ENCODE measurements at places on chromosomes 4 and X.

GRCh38 chr4:187077744-187078401, 354.2 kb upstream of the FAT1 start:
- DNase-seq = no peak

DNA sequence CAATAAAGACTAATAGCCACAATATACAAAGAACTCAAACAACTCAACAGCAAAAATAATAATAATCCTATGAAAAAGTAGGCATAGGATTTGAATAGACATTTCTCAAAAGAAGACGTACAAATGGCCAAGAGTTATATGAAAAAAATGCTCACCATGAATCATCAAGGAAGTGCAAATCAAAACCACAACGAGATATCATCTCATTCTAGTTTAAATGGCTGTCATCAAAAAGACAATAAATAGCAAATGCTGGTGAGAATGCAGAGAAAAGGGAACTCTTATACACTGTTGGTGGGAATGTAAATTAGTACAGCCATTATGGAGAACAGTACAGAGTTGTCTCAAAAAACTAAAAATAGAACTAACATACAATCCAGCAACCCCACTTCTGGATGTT, 18.8 kb downstream of the TLR6 start:
- DNase-seq = no peak

DNA sequence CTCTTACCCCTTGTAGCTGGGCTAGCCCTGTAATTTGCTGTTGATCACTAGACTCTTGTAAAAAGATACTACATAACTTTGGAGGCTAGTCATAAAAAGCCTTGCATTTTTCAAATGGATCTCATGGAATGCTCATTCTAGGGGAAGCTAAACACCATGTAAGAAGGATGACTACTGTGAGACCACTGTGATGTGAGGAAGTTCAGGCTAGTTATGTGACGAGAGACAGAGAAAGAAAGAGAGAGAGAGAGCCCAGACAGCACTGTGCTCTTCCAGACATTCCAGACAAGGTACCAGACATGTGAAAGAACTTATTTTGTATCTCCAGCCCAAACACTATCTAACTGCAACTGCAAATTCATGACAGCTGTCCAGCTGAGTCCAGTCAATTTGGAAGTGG, 404.6 kb upstream of the PITX2 start:
- DNase-seq = no peak

- DNase-seq = no peak
Observed at GRCh38 chrX:17591741-17592110, 145.6 kb upstream of the SCML1 start.

- DNase-seq = no peak
Observed at GRCh38 chr4:89048906-89049601, 7.9 kb downstream of the FAM13A start.

Measured in activated CD8-positive, alpha-beta memory T cell treated with anti-CD3 and anti-CD28 coated beads for 1 hour (primary cell).